ENCODE measurements at places on chromosomes 7 and 10. TPM values are rescaled to one million over a fixed set of nuclear protein-coding genes. Genes with fewer than 3 reads are reported as not detected.

The PKD2L1 gene
- not detected for total RNA-seq

The DLX5 gene
- total RNA-seq: not detected

The HGF gene
- total RNA-seq: not detected

The LRRC18 gene
- not detected for total RNA-seq

The ZNF138 gene
- total RNA-seq: 3.3 TPM

The OPALIN gene
- total RNA-seq: not detected

The BAMBI gene
- 19.0 TPM for total RNA-seq

The KIAA1217 gene
- total RNA-seq: 3.2 TPM

The DYDC2 gene
- total RNA-seq: 0.06 TPM

The HNRNPF gene
- 349 TPM for total RNA-seq

The TMEM273 gene
- not detected for total RNA-seq

The FRMPD2 gene
- not detected for total RNA-seq

The EGR2 gene
- total RNA-seq: 0.28 TPM

The SPOCK2 gene
- 0.42 TPM for total RNA-seq

The ITPRID1 gene
- total RNA-seq: not detected

The SUGCT gene
- 1.5 TPM for total RNA-seq

The PCLO gene
- total RNA-seq: 1.2 TPM

The ANAPC16 gene
- 80.9 TPM for total RNA-seq

The HMX3 gene
- total RNA-seq: not detected

The AKR1B1 gene
- 2,876 TPM for total RNA-seq

The MMD2 gene
- total RNA-seq: not detected

The KAZALD1 gene
- total RNA-seq: 2.8 TPM

The HOXA4 gene
- total RNA-seq: 2.7 TPM

The NME8 gene
- not detected for total RNA-seq

The C10orf105 gene
- total RNA-seq: not detected

The CD36 gene
- not detected for total RNA-seq

The CLRN3 gene
- total RNA-seq: not detected

The PNLIP gene
- total RNA-seq: not detected

The TMEM176A gene
- total RNA-seq: 0.15 TPM

The NKX6-2 gene
- 0.23 TPM for total RNA-seq

The WDR37 gene
- total RNA-seq: 8.4 TPM

The ASAH2 gene
- total RNA-seq: 1.8 TPM

The PRTFDC1 gene
- 16.0 TPM for total RNA-seq

The NCF1 gene
- 0.12 TPM for total RNA-seq

The MBLAC1 gene
- total RNA-seq: 2.9 TPM

The PNLIPRP3 gene
- total RNA-seq: not detected

The VENTX gene
- not detected for total RNA-seq

The BNIP3 gene
- 41.0 TPM for total RNA-seq

The C10orf67 gene
- 0.10 TPM for total RNA-seq

The PRF1 gene
- total RNA-seq: not detected

The CTAGE15 gene
- total RNA-seq: not detected

The GPR146 gene
- 2.3 TPM for total RNA-seq

The HKDC1 gene
- 19.3 TPM for total RNA-seq

The AZGP1 gene
- not detected for total RNA-seq

The TDRD1 gene
- not detected for total RNA-seq

The CCDC3 gene
- total RNA-seq: 0.94 TPM

The CLEC5A gene
- not detected for total RNA-seq

The GATA3 gene
- total RNA-seq: 7.2 TPM

The VWDE gene
- 0.31 TPM for total RNA-seq

The KCP gene
- 0.14 TPM for total RNA-seq

The EBLN1 gene
- not detected for total RNA-seq

The AMPH gene
- 0.12 TPM for total RNA-seq

The INSYN2A gene
- total RNA-seq: 1.5 TPM

The PRSS37 gene
- not detected for total RNA-seq

The INA gene
- 26.7 TPM for total RNA-seq

The ACSM6 gene
- total RNA-seq: not detected

The NUTM2A gene
- total RNA-seq: not detected

The LRRC27 gene
- total RNA-seq: 6.4 TPM
